ENCODE measurements at places on chromosomes 1 and 21.

GRCh38 chr1:218698141-218698540 lies 353.0 kb downstream of the TGFB2 start:
- DNase-seq: no peak

DNA sequence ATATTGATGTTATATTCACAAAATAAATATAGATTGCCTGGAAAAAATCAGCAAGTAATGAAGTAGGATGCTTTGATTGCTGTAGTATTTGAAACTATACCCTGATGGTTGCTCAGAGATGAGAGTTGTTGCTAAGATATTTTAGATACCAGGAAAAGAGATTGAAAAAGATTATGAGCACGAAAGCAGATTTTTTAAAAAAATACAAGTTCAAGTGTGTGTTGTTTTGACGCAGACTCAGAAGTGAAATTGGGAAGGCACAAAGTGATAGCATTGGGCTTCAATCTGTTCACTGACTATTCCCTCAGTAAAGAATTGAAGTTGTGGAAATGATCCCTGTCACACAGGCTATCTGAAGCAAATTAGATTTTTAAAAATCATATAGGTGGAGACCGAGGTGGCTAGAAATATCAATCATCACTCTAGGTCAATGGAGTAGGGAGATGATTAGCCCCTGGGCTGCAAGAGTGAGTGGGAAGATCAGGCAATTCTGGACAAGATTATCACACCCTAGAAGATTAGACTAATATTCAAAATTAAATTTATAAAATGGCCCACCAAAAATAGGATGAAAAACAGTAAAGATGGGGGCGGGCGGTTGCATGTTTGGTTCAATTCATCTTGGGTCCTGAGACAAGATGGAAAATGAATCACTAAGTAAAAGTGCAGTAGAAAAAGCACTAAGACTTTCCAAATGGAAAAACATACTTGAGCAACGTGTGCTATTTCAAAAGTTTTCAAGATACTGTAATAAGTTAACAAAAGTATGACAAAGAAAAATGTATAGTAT lies 41.5 kb upstream of the LRRC8D start:
- no peak for DNase-seq

- DNase-seq: no peak
Observed at GRCh38 chr21:44072111-44072510, 35.1 kb upstream of the PWP2 start.

DNA sequence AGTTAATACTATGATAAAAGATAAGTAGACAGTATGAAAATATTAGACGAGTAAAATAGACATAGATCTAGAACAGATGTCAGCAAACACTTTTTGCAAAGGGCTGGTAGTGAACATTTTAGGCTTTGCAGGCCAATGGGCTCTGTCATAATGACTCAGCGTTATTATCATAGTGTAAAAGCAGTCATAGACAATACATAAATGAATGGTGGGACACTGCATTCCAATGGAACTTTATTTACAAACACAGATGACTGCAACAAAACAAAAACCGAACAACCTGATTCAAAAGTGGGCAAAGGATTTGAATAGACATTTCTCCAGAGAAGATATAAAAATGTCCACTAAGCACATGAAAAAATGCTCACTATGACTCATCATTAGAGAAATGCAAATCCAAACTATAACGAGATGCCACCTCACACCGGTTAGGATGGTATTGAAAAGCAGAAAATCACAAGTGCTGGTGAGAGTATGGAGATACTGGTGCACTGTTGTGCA lies 7.3 kb downstream of the GSTM5 start:
- no peak for DNase-seq

GRCh38 chr1:171477804-171478203 lies 7.5 kb upstream of the PRRC2C start:
- no peak for DNase-seq

- peak; percentile 69 for DNase-seq
Observed at GRCh38 chr1:67347688-67348472, 40.2 kb downstream of the IL12RB2 start.

GRCh38 chr1:203287109-203287893 lies 18.0 kb upstream of the BTG2 start:
- DNase-seq: no peak

DNA sequence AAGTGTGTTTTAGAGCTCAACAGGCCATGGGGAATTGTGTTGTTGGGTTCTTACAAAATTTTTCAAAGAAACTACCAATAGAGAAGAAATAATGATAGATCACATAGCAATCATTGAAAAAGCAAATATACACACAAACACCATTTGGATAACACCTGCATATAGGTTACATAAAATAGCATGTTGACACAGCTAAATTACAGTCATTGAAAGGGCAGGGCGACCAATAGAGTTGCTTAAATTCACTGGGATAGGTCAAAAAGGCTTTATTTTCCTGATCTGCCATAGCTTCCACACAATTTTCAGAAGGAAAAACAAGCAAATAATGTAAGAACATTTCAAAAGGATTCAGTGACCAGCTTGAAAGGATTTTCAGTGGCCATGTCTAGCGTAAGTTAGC lies 57.9 kb upstream of the FGGY start:
- DNase-seq: no peak

DNA sequence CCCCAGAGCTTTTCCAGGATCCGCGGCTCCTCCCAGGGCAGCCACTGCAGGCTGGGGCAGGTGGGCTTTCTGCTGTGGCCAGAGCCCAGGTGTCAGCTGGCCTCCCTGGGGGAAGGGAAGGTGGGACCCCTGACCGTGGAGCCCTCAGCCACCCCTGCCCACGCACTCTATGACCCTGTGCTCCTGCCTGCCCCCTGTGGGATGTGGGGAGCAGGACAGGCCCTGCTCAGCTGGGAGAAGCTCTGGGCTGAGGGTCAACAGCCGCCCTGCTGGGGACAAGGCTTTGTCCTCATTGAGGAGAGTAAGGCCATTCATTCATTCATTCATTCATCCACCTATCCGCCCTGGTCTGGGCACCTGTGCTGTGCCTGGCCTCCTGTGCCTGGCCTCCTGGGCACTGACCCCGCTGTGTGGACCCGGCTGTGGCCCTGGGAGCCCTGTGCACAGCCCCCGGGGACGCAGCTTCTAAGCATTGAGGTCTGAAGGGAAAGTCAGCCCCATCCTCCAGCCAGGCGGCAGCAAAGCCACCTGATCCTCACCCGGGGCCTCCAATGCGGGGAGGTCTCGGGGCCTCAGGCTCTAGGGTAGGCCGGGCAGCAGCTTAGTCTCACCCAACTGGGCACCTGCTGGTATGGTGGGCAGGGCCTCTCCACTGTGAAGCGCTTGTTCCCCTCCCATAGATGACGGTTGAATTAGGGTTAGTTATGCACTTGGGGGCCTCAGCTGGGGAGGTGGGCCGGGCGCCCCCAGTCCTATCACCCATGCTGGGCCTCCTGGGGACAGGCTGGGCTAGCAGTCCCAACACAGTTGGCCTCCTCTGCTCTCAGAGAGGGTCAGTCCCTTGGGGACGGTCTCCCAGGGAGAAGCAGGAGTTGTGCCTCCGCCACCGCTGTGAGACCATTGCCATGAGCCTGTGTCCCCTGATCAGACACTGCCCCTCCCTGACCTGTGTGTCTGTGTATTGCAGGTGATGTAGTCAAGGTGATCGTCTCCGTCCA lies 6.0 kb downstream of the TNFRSF14 start:
- no peak for DNase-seq

GRCh38 chr1:47708019-47708535 lies 270.2 kb downstream of the FOXD2 start:
- no peak for DNase-seq

GRCh38 chr1:54615531-54616279 lies 7.6 kb downstream of the FAM151A start:
- DNase-seq: no peak

- DNase-seq: no peak
Observed at GRCh38 chr1:44316231-44316759, 38.8 kb downstream of the ERI3 start.

- DNase-seq: no peak
Observed at GRCh38 chr1:213914392-213914791, 73.4 kb upstream of the PROX1 start.

DNA sequence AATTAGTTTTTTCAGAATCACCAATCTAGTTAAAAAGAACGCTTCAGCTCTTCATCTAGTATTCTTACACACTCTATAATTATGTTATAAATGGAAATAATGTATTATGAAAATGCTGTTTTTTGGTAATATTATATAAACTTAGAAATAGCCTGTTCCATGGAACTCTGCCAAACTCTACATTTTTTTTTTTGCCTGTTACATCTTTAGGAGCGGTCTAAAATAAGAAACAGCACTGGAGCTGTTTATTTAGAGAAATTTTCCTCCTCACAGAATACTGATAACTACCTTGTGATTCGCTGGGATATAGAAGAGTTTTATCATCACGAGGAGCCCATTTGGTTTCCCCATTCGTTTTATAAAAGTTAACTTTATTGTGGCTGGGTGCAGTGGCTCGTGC lies 58.5 kb downstream of the PKN2 start:
- DNase-seq: no peak

GRCh38 chr21:45443595-45444181 lies 38.7 kb downstream of the COL18A1 start:
- DNase-seq: no peak

GRCh38 chr1:160236806-160237205 lies 25.5 kb downstream of the DCAF8 start:
- no peak for DNase-seq

- no peak for DNase-seq
Observed at GRCh38 chr1:233863901-233864545, 40.5 kb upstream of the SLC35F3 start.

GRCh38 chr1:19758227-19758830 lies 41.4 kb downstream of the TMCO4 start:
- no peak for DNase-seq

Data from SK-MEL-5 (cell line).